ENCODE measurements at places on chromosomes 1 and 21.
A peak's percentile ranks its signal among the peaks of the same experiment; 100 is the strongest.

GRCh38 chr1:211518330-211519289 lies 26.6 kb upstream of the RD3 start:
- DNase-seq: no peak

- DNase-seq: no peak
These were observed 50.0 kb upstream of the ZNF644 start for GRCh38 chr1:91071838-91072237.

- peak; percentile 46 for DNase-seq
These were observed 8.2 kb downstream of the PAFAH2 start for GRCh38 chr1:25989440-25990234.

DNA sequence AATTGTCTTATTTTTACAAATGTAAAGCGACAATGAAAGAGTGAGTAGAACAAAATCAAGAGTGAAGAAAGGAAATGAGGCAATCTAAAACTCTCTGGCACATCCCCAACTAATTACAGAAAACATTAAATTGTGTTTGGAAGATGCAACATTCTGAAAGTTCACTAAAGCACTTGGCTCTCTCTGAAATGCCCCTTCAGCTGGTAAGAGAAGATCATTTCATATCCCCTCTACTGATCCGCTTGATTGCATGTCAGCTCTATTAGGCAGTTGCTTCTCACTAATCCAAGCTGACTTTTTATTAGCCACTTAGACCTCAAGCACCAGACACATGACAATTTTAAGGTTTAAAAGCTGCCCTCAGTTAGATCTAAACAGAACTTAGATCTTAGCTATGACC lies 262.8 kb upstream of the PRMT6 start:
- no peak for DNase-seq

- no peak for DNase-seq
These were observed 40.2 kb downstream of the PIK3CD start for GRCh38 chr1:9691691-9692090.

DNA sequence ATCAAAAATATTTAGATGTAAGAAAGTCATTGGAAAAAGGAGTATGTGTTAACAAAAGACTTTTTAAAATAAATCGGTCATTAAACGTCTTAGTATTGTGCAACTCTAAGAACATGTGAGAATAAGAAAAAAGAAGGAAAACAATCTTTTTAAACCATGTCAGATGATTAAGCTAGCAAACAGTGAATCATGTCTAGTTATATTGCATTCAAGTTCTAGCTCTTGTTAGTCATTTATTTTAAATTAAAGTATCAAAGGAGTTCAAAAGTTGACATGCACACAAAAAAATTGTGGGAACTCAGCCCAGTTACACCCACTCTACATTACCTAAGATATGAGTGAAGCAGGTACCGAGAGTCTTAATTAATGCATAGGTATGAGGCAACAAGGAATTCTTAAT lies 9.8 kb downstream of the FRRS1 start:
- DNase-seq: no peak

DNA sequence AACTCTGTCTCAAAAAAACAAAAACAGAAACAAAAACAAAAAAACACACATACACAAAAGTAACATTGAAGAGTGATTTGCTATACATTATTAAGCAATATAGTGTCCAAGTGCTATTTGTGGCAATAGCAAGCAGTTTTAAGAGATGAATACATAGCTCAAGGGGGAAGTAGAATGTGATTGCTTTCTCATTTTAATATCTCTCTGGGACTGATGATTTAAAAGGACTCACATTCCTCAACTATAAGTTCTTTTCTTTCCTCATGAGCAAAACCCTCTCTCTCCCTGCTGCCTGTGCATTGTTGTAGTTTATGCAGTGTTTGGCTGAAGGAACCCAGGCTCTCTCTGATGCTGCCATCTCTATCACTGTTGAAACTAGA lies 47.0 kb upstream of the CSF1 start:
- DNase-seq: no peak

DNA sequence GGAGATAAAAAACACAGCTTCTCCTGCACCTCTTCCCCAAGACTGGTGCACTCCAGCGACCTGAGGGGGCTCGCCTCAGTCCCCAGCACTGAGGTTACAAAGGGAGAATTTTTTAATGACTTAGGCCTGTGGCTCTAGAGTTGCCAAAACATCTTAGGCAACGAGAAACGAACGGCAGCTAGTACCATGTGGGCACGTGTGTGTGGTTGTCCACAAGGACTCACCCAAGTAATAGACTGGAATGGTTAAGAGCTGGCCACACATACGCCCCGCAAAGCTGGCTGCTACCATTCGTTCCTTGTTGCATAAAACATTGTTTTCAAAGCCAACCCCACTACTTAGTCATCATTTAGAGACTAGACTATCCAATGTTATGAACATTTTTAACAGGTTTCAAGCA lies 26.9 kb downstream of the RIPK4 start:
- DNase-seq: no peak

- DNase-seq: no peak
These were observed 743.2 kb upstream of the NCAM2 start for GRCh38 chr21:20254964-20255363.

DNA sequence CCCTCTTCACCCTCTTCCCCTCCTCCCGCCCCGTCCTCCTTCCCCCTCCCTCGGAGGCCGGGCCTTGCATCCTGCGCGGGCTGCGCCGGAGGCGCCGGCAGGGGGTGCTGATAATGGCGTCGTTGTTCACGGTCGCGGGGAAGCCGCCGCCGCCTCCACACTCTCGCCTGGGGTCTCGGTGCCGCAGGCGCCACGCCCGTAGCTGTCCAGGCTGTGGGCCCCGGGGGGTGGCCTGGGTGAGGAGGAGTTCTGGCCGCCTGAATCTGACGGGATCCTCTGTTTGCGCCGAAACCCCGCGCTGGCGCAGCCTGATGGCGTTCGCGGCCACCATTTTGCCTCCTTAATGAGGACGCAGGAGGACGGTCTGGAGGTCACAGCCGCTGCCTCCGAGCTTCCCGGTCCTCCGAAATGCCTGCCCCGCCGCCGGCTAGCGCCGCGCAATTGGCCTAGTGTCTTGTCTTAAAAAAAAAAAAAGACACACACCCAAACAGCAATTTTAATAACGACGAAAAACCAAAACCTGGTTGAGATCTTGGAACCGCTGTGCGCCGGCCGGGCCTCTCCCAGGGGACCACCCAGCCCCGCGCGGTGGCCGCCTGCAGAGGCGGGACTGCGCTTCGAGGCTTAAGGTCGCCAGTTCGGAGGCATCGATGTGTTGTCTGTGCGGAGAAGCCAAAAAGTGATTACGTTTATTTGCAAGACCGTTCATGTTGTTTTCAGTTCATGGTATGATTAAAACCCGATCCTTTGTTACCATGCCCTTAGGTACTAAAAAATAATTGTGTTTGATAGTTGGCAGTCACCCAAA lies 106.6 kb upstream of the HNRNPU start:
- peak; percentile 85 for DNase-seq

- no peak for DNase-seq
These were observed 4.5 kb downstream of the C1orf232 start for GRCh38 chr1:26164036-26164860.

- DNase-seq: peak; percentile 81
These were observed 23.0 kb upstream of the PADI1 start for GRCh38 chr1:17181781-17182464.

- no peak for DNase-seq
These were observed 107.3 kb downstream of the UCHL5 start for GRCh38 chr1:192951691-192952460.

DNA sequence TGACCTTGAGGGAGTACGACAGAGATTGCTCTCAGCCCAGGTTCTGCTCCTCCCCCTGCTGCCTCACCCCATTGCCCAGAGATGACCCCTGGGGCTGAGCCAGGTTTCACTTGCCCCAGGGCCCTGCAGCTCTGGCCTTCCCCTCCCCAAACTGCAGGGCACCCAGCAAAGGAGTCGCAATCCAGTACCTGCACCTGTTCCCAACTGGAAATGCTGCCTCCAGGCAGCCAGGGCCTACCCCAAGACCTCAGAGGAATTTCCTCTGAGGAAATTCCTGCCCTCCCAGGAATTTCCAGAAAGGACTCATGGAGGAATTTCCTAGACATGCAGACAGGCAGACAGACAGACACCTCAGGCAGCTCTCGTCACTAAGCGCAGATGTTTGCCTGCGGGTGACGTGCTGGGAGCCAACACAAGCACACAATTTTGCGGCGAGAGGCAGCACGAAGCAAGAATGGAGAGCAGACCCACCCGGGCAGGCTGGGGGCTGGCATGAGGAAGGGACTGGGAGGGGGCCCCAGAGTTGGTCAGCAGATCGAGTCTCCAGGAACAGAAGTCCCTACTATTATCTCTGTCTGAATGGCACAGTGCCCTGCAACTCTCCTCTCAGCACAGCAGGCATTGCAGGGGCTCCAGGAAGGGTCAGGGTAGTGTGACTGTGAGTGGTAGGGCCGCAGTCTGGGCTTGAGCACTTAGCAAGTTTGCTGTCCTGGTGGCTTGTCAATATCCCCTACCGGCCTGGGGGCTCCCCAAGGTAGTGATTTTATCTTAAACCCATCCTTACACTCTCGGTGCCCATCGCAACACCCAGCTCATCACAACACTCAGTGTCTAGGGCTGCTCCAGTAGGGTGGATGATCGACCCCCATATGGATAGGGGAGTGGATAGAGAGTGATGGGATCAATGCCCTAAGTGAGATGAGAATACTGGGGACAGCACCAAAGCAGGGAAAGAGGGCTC lies 2.9 kb upstream of the EFNA1 start:
- no peak for DNase-seq

DNA sequence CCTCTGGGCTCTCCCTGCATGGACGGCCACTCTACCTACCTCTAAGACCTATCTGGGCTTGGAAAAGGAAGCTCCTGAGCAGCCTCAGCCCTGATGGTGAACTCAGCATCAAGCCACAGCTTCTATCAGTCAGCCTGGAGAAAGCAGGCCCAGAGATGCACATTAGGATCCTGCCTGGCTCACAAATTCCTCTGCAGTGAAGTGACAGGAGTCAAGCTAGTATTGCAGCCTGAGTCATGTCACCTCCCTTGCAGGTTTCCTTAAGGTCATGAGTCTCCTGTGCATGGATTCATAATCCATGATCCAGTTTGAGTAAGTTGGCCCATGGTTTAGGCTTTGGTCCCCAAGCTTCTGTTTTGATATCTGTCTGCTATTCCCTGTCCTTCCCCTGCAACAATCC lies 37.9 kb upstream of the DUSP10 start:
- no peak for DNase-seq

DNA sequence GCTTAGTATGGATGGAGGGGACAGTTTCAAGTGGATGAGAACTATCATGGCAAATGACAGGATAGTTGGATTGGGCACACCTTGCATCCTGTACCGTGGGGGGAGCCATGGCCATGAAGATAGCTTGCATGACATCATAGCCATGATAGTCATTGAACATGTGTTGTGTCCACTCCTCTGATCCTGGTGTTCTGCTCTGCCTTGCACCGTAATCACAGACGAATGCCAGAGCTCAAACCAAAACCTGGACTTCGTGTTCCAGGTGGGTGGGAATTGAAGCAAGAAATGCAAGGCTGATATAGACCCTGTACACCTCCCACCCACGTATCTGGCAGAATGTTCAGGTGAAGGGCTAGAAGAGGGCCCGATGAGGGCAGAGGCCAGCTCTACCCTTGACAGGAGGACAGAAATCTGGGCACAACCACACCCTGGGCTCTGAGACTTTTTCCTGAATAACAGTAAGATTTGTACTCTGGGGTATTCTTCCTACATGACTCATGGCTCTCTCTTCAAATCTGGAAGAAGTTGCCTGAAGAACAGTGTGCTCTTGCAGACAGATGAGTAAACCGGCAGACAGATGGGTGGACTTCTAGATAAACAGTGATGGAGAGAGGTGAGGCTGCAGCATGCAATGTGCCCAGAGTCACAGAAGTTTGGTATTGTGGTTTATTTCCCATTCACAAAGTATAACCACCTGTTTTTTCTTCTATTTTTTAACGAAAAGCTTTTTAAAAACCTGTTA lies 45.0 kb downstream of the KCNJ6 start:
- no peak for DNase-seq

DNA sequence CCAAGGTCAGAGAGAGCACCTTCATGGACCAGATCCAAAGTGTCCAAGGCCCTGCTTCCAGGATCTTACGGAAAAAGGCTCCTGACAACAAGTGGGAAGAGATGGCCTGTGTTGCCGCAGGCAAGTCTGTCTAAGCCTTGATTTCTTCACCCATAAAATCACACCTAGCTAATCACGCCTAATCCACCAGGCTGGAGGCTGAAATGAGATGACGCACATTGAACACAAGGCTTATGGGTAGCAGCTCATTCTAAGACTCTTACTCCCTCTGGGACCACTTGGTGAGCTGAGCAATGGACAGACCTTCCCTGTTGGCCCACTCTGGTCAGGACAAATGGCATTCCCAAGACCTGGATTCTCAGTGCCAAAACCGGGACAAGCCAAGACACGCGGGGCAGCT lies 38.2 kb downstream of the GRIK3 start:
- no peak for DNase-seq

GRCh38 chr1:17671741-17672140 lies 83.4 kb upstream of the ACTL8 start:
- no peak for DNase-seq

DNA sequence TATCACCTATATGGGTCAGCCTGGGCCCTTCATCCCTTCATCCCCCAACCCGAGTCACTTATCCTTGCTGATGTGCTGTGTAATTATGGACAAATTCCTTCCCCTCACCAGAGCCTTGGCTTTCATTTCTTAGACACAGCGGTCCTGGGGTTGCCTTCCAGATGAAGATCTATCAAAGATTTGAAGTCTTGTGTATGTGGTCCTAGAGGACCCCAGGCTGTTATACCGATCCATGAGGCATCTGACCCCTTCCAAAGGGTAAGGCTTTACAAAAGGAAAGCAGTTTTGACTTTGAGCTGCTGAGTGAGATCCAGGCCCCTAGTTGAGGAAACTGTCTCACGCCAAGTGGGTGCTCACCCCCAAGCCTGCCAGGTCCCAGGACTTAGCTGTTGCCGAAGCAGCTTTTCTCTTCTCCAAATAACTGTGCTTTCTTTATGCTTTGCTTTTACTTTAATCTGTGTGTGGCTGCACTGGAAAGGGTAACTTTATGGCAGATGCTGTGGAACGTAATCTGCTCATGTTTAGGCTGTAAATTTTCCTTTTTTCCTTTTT lies 37.6 kb downstream of the MAN1C1 start:
- DNase-seq: no peak

- DNase-seq: no peak
These were observed 39.9 kb downstream of the DIRAS3 start for GRCh38 chr1:68010543-68010942.

GRCh38 chr1:77218477-77219165 lies 609 bp downstream of the PIGK start:
- no peak for DNase-seq

GRCh38 chr1:2215909-2216766 lies 12.0 kb upstream of the SKI start:
- DNase-seq: no peak

- DNase-seq: no peak
These were observed 1.3 kb downstream of the SLC2A1 start for GRCh38 chr1:42957229-42957879.

- DNase-seq: no peak
These were observed 18.0 kb upstream of the TRIM17 start for GRCh38 chr1:228434689-228435088.

All from HL-60 (cell line).